ENCODE measurements at places on chromosomes 12 and 14.

- no peak for DNase-seq
Measured at GRCh38 chr12:109020796-109021380, at the start of gene SVOP. SVOP (minus strand) TSS chr12:109021068; CDS start chr12:109020868, 200 bp downstream.

GRCh38 chr12:7060353-7060954 lies at the start of gene C1S:
C1S (plus strand) TSS chr12:7060718; CDS start chr12:7061913, 1,195 bp downstream.
- DNase-seq = no peak

DNA sequence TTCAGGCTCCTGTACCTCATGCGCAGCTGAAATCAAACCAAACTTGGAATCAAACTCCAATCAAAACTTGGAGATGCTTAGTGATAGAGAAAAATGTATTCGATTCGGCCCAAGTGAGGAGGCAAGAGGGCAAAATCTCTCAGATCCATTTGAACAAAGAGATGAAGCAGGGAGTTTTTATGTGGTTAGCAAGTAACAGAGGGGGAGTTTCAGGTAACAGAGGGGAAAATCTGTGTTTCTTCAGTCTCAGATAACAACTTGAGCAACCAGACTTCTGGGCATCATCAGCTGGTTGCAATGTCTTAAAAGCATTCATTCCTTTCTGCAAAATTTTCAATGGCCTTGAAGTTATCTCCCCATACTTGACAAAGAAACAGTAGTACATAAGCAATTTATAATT lies 245.1 kb upstream of the AVPR1A start:
- DNase-seq = no peak

GRCh38 chr12:117359029-117359845 lies 2.2 kb downstream of the NOS1 start:
- no peak for DNase-seq

DNA sequence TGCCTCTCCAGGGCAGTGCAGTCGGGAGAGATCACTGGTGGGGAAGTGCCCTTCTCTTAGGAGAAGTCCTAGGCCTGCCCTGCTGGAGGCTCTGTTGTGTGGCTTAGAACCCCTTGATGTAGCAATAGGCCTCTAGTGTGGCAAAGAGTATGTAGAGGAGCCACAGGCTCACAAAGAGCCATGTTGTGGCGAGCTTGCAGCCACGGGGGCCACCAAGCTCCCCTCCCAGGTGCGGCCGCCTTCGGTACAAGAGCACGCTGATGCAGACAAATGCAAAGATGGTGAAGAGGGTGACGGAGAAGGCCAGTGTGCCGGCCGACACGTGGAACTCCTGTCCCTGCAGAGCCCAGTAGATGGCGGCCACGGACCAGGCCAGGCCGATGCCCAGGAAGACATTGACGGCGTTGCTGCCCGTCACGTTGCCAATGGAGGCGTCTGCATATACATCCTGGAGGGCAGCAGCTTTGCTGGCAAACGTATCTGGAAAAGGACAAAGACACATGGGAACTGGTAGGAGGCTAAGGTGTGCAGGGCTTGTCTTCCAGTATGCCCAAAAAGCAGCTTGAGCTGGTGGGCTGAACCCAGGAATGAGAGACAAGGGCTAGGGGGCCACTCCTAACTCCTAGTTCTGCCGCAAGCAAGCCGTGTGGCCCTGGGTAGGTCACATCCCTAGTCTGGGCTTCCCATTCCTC lies 142.8 kb downstream of the SLC8A3 start:
- no peak for DNase-seq

GRCh38 chr12:113161415-113162016 lies 12.0 kb downstream of the CFAP73 start:
- no peak for DNase-seq

DNA sequence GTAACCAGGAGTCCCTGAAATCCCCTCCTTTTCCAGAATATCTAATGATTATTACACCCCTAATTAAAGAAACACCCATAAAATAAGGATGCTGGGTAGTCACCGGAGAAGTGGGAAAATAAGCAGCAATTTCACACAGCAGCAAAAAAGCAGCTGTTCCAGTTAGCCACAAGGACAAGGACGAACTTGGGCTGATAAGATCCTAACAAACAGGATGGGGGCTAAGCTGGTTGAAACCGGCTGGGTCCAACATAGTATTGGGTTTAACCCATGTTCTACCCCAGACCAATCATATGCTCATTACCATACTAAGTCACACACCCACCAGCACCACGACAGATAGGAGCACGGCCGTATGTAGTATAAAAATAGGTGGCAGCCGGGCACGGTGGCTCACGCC lies 100.7 kb downstream of the RPL10L start:
- no peak for DNase-seq

DNA sequence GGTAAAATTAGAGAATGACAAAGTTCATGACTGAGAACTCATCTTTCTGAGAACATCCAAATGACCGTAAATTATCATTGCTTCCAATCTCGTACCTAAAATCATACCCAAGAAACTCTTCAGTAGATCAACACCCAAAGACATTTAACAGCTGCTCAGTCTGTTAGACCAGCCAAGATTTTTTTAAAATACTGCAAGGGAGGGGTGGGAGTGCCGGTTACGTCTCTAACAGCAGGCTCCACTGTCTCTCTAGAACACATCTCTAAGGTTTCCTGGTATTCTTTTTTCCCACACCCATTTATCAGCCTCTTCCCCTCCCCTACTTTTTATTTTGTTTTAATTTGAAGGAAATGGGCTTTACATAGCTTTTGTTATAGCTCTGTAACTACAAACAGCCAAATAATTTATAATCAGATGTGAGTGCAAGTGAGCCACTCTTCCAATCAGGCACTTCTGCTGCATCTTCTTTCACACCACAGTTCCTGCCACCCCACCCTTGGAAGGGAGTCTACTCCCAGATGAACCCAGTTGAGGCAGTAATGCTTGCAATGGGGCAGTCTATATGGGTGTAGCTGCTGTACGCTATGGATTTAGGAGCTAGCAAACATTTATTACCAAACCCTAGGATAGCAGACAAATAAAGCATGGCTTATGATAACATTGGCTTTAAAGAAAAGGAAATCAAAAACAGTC lies 21.9 kb downstream of the PTPRB start:
- DNase-seq = no peak

DNA sequence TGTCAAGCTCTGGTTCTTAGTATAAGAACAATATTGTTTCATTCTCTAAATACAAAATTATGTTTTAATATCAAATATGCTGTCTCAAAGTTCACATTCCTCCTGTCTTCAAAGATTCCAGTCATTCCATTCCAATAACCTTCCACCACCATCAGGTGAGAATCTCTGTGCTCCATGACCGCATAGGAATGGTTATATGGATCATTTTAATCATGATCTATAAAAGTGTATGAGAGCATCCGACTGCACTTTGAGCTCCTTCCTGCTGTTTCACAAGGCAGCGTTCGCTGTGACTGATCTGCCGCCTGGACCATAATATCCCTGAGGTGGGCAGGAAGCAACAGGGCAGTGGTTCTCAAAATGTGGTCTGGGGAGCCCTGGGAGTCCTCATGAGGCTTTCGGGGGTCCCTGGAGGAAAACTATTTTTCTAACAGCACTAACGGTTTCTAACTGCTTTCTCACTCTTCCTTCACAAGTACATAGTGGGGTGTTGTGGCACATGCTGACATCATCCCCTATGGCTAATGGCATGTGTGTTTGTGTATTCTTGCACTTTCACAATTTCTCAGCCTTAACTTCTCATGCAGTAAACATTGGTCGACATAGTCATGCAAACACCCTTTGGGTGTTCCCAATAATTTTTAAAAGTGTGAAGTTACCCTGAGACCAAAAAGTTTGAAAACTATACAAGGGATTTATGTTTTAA lies 137.4 kb downstream of the ANO2 start:
- no peak for DNase-seq

DNA sequence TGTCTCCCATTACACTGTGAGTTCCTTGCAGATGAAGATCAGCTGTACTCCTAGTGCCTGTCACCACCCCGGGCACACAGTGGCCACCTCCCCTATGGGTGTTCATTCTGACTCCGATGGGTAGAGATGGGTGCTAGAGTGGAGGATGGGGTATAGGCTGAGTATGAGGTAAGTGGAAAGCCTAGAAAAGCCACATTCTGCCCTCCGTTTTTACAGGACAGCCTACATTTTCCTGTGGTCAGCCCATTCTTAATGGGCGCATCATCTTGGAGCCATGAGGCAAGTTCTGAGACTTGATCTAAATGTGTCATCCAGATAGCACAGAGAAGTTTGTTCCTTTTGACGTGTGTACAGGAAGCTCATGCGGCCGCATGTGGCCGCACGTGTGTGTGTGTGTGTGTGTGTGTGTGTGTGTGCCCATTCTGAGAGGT lies 166.7 kb upstream of the HIF1A start:
- DNase-seq = no peak

- no peak for DNase-seq
Measured at GRCh38 chr14:95326987-95327386, 7.3 kb upstream of the CLMN start.

DNA sequence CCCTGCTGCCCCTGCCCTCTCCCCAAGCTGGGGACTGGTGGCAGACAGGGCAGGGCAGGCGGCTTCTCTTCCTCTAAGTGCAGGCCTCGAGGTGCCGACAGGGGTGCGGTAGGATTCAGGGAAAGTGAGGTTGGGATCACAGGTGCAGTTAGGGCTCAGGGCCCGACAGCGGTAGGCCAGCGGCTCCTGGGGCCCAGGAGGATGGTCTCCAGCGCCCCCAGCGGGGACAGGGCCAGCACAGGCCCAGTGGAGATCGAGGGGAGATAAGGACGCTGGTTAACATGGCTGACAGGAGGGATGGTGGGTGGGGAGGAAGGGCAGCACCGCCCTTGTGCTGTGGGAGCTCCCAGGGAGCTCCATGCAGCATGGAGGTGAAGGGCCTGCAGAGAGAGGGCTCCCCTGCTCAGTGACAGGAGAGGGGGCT lies 935 bp upstream of the CRIP1 start:
- no peak for DNase-seq

- DNase-seq = no peak
Measured at GRCh38 chr14:21518725-21519124, 7.4 kb downstream of the SALL2 start.

DNA sequence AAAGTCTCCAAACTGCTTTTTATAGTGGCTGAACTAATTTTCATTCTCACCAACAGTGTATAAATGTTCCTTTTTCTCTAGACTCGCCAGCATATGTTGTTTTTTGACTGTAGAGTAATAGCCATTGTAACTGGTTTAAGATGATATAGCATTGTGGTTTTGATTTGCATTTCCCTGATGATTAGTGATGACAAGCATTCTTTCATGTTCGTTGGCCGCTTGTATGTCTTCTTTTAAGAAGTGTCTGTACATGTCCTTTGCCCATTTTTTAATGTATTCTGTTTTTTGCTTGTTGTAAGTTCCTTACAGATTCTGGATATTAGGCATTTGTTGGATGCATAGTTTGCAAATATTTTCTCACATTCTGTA lies 404.9 kb downstream of the FLRT2 start:
- no peak for DNase-seq

DNA sequence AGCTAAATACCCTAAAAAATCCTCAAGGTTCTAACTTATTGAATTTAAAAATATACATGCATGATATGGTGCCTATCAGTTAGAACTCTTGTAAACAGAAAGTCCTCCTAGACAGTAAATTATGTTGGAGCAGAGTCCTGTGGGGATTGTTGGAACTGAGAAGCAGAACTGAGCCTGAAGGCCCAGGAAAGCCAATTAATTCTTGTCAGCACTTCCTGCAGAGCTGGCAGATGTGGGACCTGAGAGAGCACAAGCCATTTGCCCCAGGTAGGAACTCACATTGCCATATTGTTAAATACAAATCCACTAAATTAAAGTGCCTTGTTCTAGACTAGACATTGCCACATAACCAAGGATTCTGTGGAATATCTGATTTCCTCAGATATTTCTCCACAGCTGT lies 117.1 kb downstream of the RTN1 start:
- DNase-seq = no peak

GRCh38 chr12:22598763-22599161 lies 26.2 kb upstream of the ETNK1 start:
- no peak for DNase-seq

All from cortex of kidney (tissue), 1 donor.